Retina (tissue), 1 donor: ENCODE measurements at places on chromosomes 6 and 20.
A peak's percentile ranks its signal among the peaks of the same experiment; 100 is the strongest.

GRCh38 chr6:48255094-48255493 lies 144.1 kb upstream of the PTCHD4 start:
- no peak for DNase-seq

GRCh38 chr6:151172751-151173150 lies 67.0 kb upstream of the AKAP12 start:
- DNase-seq: no peak

DNA sequence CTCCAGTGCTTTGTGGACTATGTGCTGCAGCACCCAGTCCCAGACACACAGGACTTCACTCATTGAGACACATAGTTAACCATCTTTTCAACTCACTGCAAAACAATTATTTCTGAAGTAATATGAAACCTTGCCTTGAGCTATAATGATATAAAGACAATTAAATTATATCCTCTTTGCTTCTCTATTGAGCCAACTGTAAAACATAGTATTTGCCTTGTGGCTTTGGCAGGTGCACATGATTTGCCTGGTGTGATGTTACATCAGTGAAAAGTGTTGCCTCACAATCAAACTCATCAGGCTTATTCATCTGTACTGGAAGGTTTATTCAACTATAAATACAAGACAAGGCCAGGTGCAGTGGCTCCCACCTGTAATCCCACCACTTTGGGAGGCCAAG lies 80.6 kb downstream of the NCOA7 start:
- no peak for DNase-seq

- no peak for DNase-seq
Measured at GRCh38 chr6:89199579-89199978, 17.6 kb downstream of the GABRR1 start.

GRCh38 chr20:45097485-45098102 lies 3.3 kb downstream of the KCNS1 start:
- peak; percentile 82 for DNase-seq

- DNase-seq: no peak
Measured at GRCh38 chr6:41636833-41637193, 1.5 kb upstream of the MDFI start.
